ENCODE measurements at places on chromosomes 4 and X.

DNA sequence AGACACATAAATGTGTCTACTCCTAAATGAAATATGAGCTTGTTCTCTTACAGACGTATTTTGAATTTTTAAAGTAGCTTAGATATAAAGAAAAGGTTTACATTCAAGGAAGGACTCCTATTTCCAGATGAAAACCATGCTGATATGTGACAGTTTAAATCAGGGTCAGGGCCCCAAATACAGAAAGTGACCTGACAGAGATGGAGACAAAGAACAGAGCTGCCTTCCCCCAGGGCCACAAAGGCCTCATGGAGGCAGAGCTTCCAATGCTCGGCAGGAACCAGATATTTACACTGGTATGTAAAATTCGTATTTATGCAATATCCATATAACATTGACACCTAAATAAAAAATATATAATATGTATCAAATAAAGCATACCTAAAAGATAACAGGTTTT lies 124.0 kb downstream of the PRDM5 start:
- no peak for DNase-seq

DNA sequence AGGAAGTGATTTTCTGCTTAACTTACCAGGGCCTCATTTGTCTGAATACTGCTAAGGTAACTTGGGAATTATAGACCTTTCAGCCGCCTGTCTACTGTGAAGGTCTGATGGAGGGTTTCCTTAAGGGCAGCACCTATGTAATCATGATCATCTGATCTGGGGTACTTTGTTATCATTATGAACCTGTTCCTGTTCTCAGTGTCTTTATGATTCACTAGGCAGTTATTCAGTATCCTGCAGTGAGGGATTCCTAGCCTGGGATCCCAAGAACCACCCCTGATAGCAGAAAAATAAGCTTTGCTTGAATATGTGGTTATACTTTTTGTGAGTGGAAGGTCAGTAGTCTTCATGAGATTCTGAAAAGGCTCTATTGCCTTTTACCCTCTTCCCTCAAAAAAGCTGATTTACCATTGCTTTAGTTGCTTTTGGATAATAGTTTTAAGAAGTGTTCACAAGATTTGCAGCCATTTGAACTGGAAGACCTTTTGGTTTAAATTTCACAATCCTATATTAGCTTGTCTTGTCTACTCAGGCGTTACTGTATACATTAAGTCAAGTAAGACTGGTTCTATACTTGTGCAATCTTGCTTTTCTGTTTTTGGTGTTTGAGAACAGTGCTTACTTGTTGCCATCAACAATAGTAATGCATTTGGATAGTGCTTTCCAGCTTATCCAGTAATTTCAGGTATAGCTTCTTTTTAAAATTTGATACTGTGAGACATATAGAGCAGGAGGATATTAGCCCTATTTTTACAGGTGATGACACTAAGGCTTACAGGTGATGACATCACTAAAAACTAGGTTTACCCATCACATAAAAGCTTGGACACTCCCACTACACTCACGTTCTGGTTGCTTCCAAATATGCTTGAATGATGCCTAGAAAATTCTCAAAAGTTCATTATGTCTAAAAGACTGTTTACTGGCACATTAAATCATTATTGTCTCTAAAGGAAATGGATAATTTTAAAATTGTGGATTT lies 60.0 kb downstream of the FHIP1A start:
- DNase-seq, result no peak

DNA sequence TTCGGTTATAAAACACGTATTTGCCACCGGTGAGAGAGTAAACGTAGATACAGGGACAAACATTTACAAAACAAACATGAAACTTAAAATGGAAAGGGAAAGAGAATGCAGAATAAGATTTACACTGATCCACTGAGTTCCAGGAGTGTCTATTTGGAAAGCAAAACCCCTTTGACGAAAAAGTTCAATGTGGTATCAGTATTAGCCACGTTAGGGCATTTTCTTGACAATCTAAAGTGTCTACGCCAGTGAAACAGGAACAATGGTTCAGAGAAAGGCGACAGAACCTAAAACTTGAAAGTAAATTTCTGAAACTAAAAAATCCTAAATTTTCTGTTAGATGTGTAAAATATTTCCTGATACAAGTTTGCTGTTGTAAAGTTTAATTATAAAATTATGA lies 278.5 kb upstream of the TENM3 start:
- DNase-seq, result no peak

GRCh38 chr4:174381440-174381800 lies 97.7 kb downstream of the CEP44 start:
- no peak for DNase-seq

- DNase-seq, result no peak
Observed at GRCh38 chr4:48153791-48154550, 19.9 kb upstream of the TXK start.

- no peak for DNase-seq
Observed at GRCh38 chr4:26751838-26752237, 108.8 kb upstream of the STIM2 start.

Measured in H1 (cell line).